ENCODE measurements at places on chromosomes 7 and 10.
A peak's percentile ranks its signal among the peaks of the same experiment; 100 is the strongest.

- DNase-seq: no peak
Observed at GRCh38 chr10:99595770-99596465, 24.3 kb downstream of the SLC25A28 start.

GRCh38 chr7:133431134-133431724 lies 178.4 kb downstream of the EXOC4 start:
- DNase-seq: no peak

GRCh38 chr7:7516662-7517061 lies 19.0 kb downstream of the COL28A1 start:
- DNase-seq: no peak

- DNase-seq: no peak
Observed at GRCh38 chr10:33968983-33969382, 634.5 kb upstream of the NRP1 start.

DNA sequence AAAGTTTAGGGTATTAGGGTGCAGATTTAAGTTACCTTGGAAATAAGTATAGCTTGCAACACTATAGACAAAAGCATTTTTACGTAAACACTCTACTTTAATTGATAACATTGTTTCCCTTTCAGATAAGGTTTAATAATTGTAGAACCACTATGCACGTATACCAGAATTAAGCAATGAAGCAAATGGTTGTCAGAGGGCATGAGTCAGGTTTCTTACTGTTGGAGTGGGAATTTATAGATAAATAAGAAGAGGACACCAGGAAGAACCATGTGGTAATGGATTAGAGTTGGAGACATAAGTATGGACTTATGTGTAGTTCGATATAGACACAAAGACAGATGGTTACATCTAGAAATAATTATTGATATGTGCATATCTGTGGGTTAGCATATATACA lies 355.6 kb downstream of the ETV1 start:
- no peak for DNase-seq

DNA sequence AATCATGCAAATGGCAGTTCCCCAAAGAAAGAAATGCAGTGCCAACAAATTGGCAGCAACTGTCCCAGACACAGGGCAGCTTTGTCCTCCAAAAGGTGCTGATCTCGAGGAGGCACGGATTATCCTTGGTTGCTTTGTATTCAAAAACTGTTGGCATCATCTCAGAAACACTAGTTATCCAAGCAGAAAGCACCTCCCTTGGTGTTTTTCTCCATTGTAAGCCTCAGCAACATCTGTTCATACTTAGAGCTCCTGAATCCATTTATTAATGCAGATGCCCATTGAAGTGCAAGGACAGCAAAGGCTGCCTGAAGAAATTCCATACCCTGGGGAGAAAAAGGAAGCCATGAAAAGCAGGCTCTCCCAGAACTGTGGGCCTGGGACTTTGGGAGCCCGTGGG lies 1.1 kb upstream of the NPS start:
- no peak for DNase-seq

GRCh38 chr10:100744136-100744986 lies 1.0 kb upstream of the PAX2 start:
- DNase-seq: no peak

- no peak for DNase-seq
Observed at GRCh38 chr10:119807960-119808697, 64.5 kb downstream of the MCMBP start.

DNA sequence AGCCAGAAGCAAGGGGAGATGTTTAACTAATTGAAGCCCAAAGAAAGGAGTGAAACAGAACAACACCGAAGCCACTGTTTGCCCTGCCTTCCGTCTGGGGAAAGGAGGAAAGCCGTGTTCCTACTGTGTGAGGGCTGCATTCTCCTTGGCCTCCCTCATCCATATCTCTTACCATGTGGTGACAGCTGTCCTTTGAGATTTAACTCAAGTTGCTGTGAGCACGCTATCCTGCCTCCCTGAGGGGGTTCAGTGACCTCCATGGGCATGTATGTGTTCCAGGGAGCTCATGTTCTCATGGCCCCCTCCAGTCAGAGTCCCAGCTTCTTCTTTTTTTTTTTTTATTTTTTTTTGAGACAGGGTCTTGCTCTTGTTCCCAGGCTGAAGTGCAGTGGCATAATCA lies 26.2 kb upstream of the CRHR2 start:
- no peak for DNase-seq

- no peak for DNase-seq
Observed at GRCh38 chr7:150356265-150356897, 12.2 kb upstream of the REPIN1 start.

DNA sequence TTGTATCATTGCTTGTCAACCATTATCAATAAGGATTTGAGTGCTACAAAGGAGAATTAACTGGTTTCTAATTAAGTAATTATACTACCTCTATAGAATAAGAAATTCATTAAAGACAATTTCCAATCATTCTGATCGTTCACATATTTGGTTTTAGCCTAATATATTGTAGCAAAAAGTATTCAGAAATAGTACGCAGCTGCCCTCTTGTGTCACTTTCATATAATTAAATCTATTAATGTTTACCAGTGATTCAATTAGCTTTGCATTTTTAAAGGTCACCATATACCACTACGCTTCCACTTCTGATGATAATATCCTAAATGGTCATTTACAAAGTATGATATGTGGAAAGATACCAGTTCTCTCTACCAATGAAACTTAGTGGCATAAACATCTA lies 128.3 kb downstream of the NEBL start:
- DNase-seq: no peak

DNA sequence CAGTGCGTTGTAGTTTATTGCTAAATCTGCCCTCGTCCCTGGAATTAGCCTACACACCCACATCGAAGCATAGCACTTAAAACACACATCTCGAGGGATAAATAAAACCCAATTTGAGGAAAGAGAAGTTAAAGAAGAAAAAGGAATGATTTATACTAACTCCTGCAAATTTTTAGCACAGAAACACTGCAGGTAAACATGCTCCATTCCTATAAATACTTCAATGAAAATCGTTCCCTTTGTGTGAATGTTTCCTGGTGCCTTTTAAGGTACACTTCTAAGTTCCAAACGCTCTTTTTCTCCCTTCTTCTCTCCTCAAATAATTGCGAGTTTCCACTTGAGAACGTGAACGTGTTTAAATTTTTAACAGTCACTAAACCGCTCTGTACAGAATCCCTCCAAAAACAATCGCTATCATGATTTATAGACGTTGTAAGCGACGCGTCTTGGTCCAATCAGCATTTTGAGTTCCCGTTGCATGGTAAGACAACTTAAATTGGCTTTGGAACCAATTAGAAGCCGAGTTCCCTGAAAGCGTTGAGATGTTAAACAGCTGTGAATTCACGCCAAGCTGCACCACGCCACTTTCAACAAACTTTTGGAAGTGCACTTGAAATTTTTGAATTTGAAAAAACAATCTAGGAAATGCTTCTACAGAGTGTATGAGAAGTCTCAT lies 12.5 kb upstream of the EBLN1 start:
- peak; percentile 63 for DNase-seq

- DNase-seq: no peak
Observed at GRCh38 chr7:93176992-93177580, 28.9 kb upstream of the SAMD9L start.

GRCh38 chr7:137613006-137613525 lies 233.7 kb downstream of the DGKI start:
- no peak for DNase-seq

- DNase-seq: peak; percentile 78
Observed at GRCh38 chr10:68826764-68827591, at the start of gene STOX1. TSS of gene STOX1 (plus strand) at chr10:68827531. CDS start at chr10:68827624, 93 bp downstream.

DNA sequence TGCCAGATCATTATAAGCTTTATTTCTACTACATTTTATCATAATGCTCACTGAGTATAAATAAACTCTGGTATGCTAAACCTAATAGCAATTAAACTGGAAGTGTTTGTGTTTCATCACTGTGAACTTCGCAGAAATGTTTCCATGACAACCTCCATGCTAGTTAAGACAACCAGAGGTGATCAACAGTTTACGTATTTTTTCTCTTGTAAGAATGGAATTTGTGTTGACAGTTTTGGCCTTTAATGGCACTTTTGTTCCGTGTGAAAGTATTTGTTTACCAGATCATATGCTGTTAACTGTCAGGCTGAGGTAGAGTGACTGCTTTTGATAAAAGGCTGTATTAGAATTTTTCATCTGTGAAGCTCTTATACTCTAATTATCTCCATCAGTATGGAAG lies 212.1 kb upstream of the PPP1R3A start:
- DNase-seq: no peak

DNA sequence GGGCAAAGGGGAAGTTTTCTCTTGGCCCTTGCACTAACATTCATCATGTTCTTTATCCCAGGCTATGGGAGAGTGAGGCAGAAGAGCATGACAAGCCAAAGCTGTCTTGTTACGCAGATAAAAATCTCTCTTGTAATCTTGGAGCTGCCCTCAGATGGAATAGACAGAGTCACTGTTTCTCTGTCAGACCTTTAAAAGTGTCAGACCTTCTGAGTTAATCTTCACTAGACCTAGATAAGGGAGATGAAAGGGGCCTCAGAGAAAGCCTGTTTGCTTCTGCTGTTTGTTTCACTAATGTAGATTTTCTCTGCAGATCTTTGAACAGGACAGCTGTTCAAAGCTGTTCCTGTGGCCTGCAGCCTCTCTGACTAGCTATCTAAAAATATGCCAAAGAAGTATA lies 112.9 kb downstream of the KIF20B start:
- DNase-seq: no peak

- DNase-seq: no peak
Observed at GRCh38 chr10:117792214-117792613, 249.7 kb downstream of the EMX2 start.

- DNase-seq: no peak
Observed at GRCh38 chr10:130360826-130361311, 224.7 kb downstream of the GLRX3 start.

GRCh38 chr7:106285855-106286492 lies 1.2 kb upstream of the NAMPT start:
- no peak for DNase-seq

DNA sequence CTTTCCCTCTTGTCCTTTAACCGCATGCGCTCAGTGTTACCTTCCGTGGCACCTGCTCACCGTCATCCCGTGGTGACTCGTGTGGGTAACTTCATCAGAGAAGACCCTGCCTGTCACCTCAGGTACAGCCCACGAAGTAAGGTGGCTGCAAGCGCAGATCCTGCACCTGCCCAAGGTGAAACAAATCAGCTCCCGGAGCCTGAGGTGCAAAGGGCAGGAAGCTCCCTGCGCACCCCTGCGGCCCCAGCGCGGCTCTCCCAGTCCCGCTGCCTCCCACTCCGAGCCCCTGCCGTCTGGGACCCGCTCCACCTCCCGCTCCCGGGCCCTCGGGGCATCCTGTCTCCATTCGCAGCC lies 110.9 kb upstream of the LANCL2 start:
- DNase-seq: no peak
